NT2/D1 (cell line): ENCODE measurements at places on chromosomes 3 and 15.

DNA sequence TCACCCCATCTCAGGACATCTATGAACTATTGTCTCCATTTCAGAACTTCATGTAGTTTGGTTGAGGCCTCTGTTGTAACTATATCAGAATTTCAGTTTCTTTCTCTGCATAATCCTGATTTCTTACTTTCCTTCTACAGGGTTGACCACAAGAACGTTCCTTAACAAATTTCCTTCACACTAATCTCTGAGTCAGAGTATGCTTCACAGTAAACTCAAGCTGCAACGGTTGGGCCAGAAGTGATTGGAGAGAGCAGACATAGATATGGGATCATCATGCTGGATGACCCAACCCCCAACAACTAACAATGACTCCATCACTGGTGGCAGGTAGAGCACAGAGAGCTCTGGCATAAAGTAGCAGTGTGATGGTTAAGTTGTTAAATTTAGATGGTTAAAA is 128.8 kb upstream of the OSTN start:
- no peak for DNase-seq

- DNase-seq: no peak
Measured at GRCh38 chr3:151093905-151094304, 8.4 kb downstream of the MED12L start.

- DNase-seq: peak; percentile 22
Measured at GRCh38 chr3:181210275-181210674, 220.7 kb upstream of the DNAJC19 start.

DNA sequence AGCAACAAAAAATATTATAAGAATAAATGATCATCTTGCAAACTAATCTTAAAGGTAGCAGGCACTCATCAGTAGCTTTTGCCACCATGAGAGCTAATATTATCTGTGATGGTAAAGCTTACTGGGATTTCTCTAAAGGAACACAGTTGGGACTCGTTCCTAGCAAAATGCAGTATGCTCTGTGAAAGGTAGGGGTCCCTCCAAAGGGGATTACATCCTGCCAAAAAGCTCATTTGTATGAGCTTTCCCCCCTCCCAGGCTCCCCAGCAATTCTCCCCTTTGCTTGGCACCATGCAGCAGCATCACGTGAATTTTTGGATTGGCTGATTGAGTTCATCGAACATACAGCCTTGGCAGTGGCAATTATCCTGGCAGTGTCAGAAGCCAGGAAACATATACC is 361.0 kb upstream of the PLSCR5 start:
- no peak for DNase-seq

- DNase-seq: no peak
Measured at GRCh38 chr3:132209855-132210254, 107.4 kb upstream of the ACP3 start.

GRCh38 chr3:71688121-71688520 is 37.1 kb downstream of the EIF4E3 start:
- DNase-seq: no peak

DNA sequence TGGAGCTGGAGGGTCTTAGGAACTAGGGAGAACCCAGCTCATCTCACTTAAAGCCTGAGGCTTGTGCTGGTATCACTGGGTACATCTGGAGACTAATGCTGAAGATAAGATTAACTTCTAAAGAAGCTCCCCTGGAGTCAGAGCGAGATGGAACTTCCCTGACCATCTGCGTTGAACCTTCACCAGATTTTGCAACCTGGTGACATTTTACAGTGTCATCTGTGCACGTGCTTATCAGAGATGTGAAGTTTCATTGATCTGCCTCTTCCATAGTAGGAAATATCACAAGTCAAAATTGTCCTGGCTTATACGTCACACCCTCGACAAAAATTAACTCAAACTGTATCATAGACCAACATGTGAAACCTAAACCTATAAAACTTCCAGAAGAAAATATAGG is 395.5 kb downstream of the SHQ1 start:
- no peak for DNase-seq

DNA sequence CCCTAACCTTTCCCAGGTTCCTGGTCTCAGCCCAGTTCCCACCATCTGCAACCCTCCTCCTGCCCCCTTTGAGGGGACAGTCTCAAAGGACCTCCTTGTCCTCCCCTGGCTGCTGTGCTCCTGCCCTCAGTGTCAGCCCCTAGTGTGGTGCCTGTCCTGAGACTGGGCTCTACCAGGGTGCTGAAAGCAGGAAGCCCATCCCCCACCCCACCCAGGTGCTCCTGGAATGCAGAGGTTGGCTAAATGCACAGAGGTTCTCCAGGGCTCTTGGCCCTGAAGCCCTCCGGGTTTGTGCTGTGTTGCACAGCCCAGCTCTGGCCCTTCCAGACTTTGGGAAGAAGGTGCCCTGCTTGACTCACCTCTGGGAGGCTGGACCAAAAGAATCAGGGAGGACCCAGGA is 21.8 kb downstream of the C3orf18 start:
- no peak for DNase-seq

DNA sequence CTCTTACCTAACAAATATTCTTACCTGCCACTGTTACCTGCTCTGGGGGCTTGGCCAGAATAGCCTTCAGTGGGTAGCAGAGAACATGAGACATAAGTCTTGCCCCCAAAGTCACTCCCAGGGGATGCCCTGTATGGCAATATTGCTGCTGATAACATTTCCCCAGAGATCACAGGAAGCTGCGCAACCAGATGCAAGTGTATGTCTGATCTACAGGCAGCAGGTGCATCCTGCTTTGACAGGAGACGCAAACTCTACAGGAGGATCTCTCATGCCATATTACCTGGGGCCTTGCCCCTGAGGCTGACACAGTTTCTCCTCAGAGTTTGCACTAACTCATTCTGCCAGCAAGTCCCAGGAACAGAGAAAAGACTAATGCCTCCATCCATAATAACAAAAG is 174.4 kb upstream of the LPP start:
- no peak for DNase-seq

DNA sequence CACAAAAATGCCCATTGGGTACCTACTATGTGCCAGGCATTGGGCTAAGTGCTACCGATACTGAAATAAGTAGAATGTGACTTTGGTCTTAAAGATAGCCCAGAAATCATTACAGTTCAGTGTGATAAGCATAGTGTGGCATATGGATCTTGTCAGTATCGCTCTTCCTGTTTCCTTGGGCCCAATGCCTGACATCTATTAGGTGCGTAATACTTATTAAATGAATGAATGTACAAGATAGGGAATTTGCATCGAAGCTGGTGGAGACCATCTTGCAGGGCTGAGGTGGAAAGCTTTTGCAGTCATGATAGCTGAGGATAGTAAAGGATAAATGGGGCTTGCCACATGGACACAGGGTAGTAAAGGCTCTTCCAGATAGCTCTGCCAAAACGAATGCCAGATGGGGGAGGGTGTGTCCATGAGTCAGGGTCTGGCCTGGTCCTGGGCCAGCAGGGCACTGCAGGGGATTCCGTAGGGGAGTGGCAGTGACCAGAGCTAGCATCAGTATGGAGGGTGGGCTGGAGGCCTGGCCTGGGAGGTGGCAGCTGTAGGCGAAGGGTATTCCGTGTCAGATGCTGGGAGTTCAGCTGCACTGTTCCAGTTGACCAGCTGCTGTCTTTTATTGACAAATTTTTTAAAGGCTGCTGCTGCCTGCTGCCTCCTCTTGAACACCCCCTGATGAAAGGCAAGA is 23.5 kb downstream of the TSEN2 start:
- DNase-seq: no peak

- no peak for DNase-seq
Measured at GRCh38 chr3:69422751-69423150, 36.9 kb upstream of the FRMD4B start.

- no peak for DNase-seq
Measured at GRCh38 chr3:13119471-13120220, 46.4 kb upstream of the IQSEC1 start.

DNA sequence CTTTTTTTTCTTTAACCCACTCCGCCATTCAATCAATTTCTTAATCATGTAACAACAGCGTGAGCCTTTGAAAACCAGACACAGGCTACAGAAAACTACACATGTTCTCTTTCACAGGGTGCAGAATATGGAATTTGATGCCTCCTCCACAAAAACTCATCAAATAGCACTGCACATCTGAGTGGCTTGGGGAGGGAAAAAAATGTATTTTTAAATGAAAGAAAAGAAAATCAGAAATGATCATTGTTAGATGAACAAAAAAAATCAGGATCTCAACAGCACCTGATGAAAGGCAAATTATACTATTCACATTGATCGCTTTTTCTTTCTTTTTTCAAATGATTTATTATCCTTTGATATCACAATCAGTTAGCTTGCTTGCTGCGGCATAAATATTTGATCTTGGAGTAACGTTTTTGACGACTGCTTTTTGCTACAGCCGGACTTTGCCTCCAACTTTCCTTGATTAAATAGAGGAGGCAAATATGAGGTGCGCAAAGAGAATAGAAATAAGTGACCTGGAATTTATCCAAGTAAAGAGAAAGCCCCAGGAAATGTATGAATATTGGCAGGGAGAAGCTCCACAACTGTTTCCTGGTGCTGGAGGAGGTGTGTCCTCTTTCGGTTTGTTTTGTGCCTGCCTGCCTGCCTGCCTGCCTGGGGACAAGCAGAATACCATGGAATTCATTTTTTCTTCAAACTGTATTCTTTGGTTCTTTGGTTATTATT is 63.1 kb downstream of the EDEM1 start:
- DNase-seq: no peak

DNA sequence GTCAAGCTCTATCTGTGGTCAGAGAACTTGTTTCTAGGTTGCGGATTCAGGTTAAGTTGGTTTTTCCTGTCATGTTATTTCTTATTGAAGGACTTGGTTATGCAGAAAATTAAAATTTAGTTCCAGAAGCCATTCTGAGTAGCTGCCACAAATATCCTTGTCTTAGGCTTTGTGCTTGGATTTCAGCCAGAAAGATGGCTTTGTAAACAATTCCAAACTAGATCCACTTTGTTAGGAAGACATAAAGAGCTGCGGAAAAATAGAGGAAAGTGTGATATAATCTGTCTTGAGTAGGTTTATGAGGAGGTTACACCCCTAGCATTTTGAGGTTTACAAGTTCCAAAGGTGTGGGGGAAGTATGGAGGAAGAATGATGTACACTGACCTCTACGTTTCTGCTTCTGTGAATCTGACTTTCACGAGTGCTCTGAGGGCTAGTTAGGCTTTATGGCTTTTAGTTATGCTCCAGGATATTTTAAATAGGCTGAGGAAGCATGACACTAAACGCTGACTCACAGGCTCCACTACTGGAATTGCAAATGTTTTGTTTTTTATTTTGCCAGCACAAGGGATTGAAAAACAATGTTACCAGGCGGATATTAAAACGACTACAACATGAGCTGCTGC is 46.3 kb upstream of the UTS2B start:
- DNase-seq: no peak

- no peak for DNase-seq
Measured at GRCh38 chr15:51186891-51187290, 92.2 kb upstream of the TNFAIP8L3 start.
